ENCODE measurements at places on chromosomes 2 and 18. TPM values are rescaled to one million over a fixed set of nuclear protein-coding genes. Genes with fewer than 3 reads are reported as not detected.

- no peak for DNase-seq
Observed at GRCh38 chr2:71826826-71827523, 320.7 kb downstream of the CYP26B1 start.

- DNase-seq, result no peak
Observed at GRCh38 chr2:120403676-120404075, 57.7 kb downstream of the INHBB start.

DNA sequence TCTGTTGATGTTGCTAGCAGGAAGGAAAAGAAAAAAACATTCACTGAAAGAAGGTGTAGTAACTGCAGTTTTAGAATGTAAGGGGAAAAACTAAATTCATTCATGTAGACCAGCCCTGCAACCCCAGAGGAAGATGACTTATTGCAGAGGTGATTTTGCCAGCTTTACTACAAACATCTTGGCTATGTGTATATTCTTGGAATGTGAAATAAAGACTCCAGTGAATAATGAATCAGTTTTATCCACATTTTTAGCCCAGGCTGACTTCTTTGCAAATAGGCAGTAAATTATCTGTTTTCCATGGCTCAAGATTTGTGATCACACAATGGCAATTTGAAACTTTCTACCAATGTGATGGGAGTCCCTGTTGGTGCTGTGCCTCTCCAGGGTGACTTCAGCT is 206.1 kb upstream of the SETBP1 start:
- no peak for DNase-seq

The UPP2 gene
- not detected for total RNA-seq

DNA sequence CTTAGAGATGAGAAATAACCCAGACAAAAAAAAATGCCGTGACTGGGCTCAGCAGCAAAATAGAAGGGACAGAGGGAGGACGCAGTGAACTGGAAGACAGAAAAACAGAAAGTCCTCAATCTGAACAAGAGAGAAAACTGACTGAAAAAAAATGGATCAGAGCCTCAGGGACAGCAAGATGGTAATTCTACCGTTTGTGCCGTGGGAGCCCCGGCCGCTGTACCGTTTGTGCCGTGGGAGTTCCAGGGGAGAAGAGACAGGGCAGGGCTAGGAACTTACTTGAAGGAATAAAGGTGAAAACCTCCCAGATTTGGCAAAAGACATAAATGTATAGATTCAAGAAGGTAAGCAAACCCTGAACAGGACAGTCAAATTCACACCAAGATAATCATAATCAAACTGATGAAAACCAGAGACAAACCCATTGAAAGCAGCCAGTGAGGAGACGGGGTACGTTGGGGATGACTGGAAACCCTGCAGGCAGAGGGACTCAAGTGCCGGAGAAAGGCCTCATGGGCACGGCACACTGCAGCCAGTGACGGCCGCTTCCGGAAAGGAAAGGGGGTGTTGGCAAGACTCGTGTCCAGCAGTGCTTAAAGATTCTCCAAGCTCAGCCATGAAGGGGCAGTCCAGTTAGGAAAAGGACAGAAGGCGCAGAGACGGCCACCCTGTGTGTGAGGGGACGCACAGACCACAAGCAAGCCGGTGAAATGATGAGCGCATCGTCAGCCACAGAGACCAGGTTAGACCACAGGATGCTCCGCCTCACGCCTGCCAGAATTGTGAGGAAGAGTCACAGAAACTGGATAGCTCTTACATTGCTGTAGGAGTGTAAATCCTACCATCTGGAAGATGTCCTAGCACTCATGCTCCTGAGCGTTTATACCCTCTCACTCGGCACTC is 40.0 kb upstream of the NFATC1 start:
- DNase-seq, result no peak

DNA sequence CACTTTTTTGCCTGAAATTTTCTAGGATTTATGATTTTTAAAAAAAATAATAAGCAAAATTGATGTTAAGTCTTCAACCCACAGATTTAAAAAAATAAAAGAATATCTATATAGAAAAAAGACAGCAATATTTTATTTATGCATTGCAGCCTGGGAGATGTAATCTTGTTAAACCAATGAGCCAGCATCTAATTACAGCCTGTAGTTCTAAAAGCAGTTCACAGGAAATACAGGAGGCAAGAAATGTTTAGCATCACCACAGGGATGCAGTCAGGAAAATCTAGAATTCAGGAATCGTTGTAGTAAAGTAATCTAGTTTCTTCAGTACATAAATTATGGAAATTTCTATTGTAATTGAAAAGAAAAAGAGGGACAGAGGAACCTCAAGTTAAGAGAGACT is 17.2 kb downstream of the UGGT1 start:
- DNase-seq, result no peak

DNA sequence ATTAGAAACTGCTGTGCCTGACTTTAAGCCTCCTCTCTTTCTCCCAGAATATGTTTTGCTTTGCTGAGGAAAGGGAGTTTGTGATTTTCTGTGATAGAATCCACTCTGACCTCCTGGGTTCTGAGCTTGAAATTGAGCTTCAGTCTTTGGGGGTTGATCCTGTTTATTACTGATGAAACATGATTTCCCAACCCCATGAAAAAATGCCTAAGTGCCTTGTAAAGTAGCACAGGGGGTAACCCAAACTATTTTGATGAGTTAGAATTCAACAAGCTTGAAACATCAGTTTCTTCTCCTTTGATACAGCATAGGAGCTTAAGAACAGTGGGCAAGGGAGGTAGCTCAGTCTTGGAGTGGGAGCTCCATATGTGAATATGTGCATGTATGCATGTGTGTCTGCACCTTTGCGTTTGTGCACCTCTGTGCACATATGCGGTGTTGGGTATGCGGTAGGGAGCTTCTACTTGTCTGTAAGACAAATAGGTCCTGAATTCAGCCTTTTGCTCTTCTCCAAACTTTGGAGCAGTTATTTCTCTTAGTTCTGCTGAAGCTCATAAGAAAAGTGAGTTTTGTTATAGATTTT is 364.6 kb downstream of the OSR1 start:
- DNase-seq, result no peak

GRCh38 chr18:55338978-55339650 is 248.9 kb downstream of the TCF4 start:
- no peak for DNase-seq

DNA sequence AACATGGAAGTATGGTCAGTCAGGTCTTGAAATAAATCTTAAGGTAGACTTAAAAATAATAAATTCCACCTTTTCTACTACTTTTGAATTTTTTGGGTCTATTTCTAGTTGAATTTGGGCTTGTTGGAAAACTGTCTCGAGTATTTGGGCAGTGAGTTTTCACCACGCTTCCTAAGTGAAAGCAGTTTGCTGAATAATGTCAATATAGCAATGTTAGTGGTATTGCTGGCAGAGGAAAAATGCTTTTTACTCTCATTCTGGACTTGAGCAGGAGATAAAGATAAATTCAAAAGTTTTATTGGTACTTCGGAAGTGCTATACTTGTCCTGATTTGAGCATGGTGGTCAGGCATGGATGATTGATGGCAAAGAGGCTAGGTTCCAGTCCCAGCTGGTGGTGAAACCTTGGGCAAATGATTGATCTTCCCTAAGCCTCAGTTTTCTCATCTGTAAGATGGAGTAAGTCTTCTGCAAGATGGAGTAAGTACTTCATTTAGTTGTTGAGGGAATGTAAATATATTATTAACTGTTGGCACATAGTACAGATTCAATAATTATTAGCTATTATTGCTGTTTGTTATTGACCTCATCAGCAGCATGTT is 503.5 kb upstream of the ZEB2 start:
- DNase-seq, result no peak

GRCh38 chr2:69944756-69945155 is 16.7 kb downstream of the ASPRV1 start:
- no peak for DNase-seq

The SERPINB4 gene
- not detected for total RNA-seq

DNA sequence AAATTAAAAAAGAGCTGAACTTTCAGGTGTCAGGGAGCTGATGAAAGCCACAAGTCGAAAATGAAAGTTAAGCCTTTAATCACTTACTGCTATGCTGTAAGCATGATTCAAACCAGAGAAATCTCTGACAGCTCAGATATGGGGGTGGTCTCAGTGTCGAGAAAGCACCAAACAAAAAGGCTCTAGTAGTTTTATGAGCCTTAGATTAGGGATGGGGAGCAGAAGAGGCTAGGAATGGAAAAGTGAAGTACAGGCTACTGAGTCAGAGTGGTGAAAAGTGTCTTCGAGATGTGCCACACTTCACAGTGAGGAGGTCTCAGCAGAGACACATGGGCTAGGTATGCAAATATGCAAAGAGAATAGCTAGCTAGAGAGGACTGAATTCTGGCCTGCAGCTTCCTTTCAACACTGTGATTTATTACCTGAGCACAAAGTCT is 482.2 kb downstream of the SPAG16 start:
- DNase-seq, result no peak

The ADCYAP1 gene
- not detected for total RNA-seq

The SCN7A gene
- 0.09 TPM for total RNA-seq

GRCh38 chr2:38237311-38237710 is 139.8 kb downstream of the ATL2 start:
- DNase-seq, result no peak

GRCh38 chr18:13163167-13163927 is 55.2 kb upstream of the LDLRAD4 start:
- DNase-seq, result no peak

All from T-cell (primary cell).